ENCODE measurements at places on chromosomes 1 and 21.

DNA sequence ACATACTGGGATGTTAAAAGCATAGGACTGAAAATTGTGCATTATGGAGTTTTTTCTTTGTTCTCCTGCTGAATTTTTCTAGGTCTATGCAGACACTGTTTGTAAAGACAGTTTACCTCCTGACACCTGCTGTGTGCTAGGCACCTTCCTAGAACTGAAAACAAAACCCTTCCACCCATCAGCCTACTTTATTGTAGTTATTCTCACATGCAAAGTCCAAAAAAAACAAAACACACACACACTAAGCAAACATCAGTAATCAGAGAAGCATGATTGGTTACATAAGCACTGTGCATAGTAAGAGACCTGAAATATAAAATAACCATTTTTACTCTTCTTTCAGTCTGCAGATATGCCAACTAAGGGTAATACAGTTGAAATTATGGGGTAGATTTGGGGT, 195.1 kb downstream of the CRB1 start:
- DNase-seq, result no peak

DNA sequence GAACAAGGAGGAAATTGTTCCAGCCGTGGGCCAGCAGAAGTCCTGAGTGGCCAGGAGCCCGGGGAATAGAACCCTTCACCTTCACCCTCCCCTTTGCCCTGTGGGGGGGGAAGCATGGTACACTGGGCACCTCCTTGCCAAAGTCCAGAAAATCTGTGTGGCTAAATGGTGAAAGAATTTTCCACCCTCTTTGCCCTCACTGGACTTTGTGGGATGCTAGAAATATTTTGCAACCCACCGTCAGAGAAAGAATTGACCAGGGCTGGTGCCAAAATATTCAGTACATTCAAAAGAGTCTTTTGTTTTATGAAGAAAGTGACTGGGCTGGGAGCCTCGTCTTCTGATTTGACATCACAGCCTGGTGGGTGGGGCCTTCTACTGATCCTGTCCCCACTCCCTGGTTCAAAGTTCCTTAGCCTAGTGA, 14.6 kb downstream of the NFASC start:
- no peak for DNase-seq

DNA sequence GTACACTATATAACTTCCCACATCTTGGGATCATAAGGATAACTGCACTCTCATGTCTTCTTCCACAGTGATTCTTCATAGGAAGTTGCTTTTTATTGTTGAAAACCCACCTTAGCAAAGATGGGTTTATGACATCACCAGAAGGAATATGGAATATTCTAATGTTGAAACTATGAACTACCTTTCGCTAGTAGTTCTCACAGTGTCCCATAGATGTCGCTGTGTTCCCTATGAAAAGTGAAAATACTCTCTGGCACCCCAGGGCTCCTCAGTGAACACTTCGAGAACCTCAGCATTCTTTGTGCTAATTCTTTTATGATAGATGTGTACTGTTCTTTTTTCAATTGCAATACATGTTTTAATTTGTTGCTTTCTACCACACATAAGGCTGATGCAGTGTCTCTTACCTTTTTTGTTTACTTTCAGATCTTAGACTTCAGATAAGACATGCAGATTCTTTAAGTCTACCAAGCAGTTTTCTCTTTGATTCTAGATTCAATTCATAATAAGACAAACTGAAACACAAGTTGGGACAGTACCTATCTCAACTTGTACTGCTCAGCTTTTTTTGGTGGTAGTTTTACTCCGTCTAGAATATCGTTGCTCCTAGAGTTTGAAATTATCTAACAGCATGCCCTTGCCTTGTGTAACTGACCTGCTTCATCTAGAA, 90.8 kb downstream of the GTF2B start:
- DNase-seq, result peak; percentile 60

GRCh38 chr1:68107771-68108170, 57.3 kb upstream of the DIRAS3 start:
- no peak for DNase-seq

- DNase-seq, result peak; percentile 47
Observed at GRCh38 chr1:44650159-44650831, 24.0 kb downstream of the TMEM53 start.

- no peak for DNase-seq
Observed at GRCh38 chr1:3714284-3714741, 37.9 kb upstream of the CCDC27 start.

GRCh38 chr21:34132202-34132601, 58.8 kb downstream of the MRPS6 start:
- DNase-seq, result no peak

GRCh38 chr1:62144238-62144831, 50.3 kb upstream of the L1TD1 start:
- DNase-seq, result peak; percentile 82

- DNase-seq, result no peak
Observed at GRCh38 chr1:189510827-189511226, 966.8 kb downstream of the BRINP3 start.

DNA sequence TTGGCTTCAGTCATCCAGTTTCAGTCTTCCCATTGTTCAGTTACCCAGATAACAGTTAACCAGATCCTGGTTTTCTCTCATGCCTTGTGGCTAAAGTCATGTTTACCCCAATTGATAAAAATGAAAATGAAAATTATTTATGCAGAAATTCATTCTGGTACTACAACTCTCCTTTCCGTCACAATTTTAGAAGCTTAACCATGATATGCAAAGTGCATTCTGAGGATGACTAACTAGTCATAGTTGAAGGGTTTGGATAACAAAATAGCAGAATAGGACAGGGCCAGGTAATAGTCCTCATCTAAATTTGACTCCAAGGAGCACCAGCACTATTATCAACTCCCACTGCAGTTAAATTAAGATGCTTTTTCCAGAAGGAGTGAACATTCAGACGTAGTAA, 94.7 kb downstream of the NTMT2 start:
- DNase-seq, result no peak

DNA sequence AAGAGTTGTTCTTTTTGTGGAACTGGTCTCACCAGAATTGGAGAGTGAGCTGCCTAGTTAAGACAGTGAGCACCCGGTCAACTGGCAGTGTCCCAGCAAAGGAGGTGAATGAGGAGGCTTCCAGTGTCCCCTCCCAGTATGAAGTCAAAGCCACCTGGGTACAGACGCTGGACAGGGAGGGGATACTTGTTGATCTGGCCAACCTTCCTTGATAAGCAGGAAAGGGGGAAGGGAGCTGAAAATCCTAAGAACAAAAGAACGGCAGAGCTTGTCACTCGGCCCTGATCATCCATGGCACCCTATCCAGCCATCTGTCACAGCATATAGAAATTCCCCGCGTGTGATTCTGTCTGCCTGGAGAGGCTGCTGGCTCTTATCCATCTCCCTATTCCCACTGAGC, 91.5 kb downstream of the SSBP3 start:
- DNase-seq, result no peak

GRCh38 chr1:229874609-229875008, 192.4 kb upstream of the GALNT2 start:
- DNase-seq, result no peak

- no peak for DNase-seq
Observed at GRCh38 chr1:61013189-61013945, 69.0 kb upstream of the NFIA start.

Data from GM23338 (cell line).